Effector memory CD4-positive, alpha-beta T cell (primary cell): ENCODE measurements at places on chromosomes 7 and 10.

DNA sequence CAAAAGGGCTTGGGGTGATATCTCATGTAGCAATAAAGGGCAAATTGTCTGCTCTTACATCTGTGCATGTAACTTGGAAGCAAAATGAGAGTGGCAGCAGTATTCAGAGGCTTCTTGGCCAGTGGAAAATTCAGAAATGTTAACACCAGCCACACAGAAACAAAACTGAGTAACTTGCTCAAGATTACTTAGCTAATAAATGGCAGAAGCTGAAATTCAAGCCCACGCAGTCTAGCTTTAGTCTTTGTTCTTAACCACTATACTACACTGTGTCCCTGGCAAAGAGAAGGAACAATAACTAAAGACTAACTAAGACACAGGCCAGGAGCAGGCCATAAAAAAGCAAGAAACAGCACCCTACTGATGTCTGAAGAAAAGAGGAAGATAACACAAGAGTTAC lies 185.9 kb upstream of the ASAH2 start:
- no peak for DNase-seq

DNA sequence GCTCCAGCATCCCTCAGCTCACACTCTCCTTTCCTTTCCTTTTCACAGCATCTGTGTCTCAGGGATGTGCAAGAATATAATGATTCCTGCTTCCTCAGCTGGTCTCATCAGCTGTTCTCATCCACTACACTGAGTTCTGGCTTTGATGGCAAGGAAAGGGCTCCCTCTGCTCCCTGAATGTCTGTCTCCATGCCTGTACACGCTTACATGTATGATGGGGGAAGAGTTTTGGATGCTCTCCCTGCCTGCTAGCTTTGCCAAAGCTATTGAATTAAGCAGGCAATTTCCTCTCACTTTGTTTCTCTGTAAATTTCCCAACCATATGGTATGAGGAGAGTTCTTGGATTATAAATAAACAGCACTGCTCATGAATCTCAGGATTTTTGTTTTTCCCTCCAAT lies 254.5 kb downstream of the SORCS3 start:
- DNase-seq = no peak

- no peak for DNase-seq
These were observed 23.2 kb downstream of the ELMO1 start for GRCh38 chr7:37425498-37425897.

GRCh38 chr7:822692-823276 lies 9.5 kb upstream of the SUN1 start:
- no peak for DNase-seq
